Activated CD4-positive, alpha-beta T cell treated with anti-CD3 and anti-CD28 coated beads for 36 hours (primary cell): ENCODE measurements at places on chromosomes 3 and 15. TPM values are rescaled to one million over a fixed set of nuclear protein-coding genes. Genes with fewer than 3 reads are reported as not detected.

The SOX14 gene
- total RNA-seq: not detected

The GXYLT2 gene
- 0.07 TPM for total RNA-seq

The STRC gene
- total RNA-seq: 1.0 TPM

The UCN2 gene
- total RNA-seq: not detected

The LRTM1 gene
- not detected for total RNA-seq

The SMAD3 gene
- 40.8 TPM for total RNA-seq

The AP3B2 gene
- 0.59 TPM for total RNA-seq

The CCR1 gene
- 0.16 TPM for total RNA-seq

The UQCRC1 gene
- total RNA-seq: 231 TPM

The OR5K1 gene
- not detected for total RNA-seq

The GPR149 gene
- not detected for total RNA-seq

The ASB14 gene
- not detected for total RNA-seq

DNA sequence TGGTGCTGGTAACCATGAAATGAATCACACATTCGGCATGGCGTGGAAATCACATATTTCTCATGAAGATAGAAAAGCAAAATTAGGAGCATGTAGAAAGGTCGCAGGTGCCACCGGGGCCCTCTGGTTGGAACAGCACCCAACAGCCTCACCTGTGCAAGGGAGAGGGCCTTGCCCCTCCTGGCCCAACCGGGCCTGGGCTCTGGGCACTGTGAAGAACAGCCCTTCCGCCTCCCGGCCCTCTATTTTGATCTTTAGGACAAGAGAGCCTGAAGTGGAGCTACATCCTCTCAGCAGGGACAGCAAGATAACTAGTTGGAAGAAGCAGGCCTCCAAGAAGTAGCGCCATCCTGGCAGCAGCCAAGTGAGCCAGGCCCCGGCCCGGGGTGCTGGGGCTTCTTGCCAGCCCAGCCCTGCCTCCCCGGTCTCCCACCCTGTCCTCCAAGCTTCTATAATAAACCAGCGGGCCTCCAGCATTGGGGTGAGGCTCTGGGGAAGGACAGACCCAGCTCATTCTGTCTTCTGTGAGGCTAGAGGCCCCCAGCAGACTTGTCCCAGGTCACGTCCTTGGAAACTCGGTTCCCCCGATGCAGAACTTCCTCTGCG, 46.1 kb upstream of the FGD5 start:
- DNase-seq: no peak

GRCh38 chr3:183161552-183162336, 790 bp downstream of the LAMP3 start:
- peak; percentile 34 for DNase-seq

DNA sequence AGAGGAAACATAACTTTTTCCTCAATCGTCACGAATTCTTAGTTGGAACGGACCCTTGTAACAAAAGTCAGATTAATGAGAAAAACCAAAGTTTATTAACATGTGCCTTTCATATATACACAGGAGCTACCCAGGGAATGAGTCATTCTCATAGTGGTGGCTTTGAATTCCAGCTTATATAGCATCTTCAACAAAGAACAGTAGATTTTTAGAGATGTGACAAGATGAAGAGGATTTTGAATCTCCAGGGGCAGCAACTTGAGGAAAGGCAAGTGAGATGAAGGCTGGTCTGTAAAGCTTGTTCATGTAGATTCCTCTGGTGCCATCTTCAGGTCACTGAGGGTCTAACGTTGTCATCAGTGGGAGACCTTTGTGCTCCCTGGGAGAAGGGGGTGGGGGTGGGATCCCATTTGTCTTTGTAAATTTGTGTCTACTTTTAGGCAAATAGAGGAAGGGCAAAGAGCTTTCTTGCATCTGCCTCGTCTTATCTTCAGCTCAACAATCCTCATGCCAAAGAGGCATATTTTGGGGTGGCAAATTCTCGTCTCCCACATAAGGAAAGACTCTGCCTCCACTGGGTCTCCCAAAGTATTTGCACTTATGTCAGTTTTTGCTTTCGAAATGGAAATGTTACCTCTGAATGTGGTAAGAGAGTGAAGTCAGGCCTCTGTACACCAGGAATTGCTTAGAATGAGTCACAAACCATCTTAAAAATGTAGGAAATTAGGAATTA, 29.5 kb downstream of the CLEC3B start:
- DNase-seq: peak; percentile 34

GRCh38 chr3:25674670-25675069, 10.0 kb upstream of the TOP2B start:
- DNase-seq: no peak

- no peak for DNase-seq
Measured at GRCh38 chr15:78993931-78994530, 49.2 kb upstream of the CTSH start.

DNA sequence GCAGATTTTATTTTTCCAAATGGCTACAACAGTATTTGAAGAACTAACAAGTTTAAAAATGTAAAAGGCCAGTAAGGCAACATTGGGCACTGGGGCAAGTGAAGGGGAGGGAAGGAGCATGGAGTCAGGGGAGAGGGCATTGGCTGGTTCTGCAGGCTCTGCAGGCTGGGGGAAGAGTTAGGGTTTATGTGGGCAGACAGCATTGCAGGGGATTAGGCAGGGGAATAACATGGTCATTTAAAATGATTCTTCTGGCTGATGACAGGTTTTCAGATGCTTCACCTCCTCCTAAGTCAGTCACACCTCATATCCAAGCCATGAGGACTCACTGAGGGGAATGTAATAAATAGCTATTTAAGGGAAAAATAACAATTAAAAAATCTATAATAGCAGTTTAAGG, 52.6 kb downstream of the BTD start:
- no peak for DNase-seq

GRCh38 chr3:25292036-25292435, 136.0 kb upstream of the RARB start:
- no peak for DNase-seq

DNA sequence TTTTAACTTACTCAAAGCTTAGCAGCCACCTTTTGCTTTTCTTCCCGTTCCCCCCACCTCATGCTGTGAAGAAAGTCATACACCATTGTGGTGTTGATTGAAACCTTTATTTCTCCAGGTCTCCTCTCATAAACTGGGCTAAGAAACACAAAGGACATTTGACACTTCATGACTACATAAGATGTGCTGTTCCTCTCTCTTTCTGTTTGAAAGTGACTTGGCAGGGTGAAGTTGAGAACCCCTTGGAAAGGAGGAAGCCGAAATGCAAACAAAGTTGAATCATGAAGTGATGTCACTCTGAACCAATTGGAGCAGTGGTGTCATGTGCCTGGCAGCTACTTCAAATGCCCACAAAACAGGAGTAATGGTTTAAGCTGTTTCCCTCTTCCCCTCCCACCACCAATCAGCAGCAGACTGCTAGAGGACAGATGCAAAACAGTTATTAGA, 174.7 kb downstream of the IGF1R start:
- DNase-seq: peak; percentile 12

DNA sequence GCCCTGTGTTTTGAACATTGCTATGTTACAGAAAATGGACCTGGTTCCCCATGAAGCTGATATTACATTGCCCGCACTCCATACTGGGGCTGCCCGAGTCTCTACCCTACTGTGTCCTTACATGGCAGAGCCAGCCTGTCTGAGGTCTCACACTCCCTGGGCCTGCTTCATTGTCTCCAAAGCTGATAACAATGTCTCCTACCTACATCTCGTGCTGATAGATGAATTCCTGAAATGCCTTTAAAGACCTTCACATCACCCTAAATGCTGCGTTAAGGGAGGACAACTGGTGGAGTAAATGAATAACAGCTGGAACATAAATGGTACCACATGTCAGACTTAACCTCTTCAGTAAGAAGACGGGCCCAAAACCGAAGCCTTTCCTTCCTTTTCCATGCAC, 62.9 kb upstream of the PTX3 start:
- DNase-seq: no peak

- DNase-seq: peak; percentile 63
Measured at GRCh38 chr15:40878785-40879184, 4.8 kb upstream of the RHOV start.

- DNase-seq: no peak
Measured at GRCh38 chr3:195838714-195839113, 27.0 kb upstream of the MUC4 start.

- no peak for DNase-seq
Measured at GRCh38 chr3:119352863-119353527, 58.8 kb downstream of the ARHGAP31 start.

- peak; percentile 75 for DNase-seq
Measured at GRCh38 chr3:10753964-10754363, 62.1 kb upstream of the SLC6A11 start.

- DNase-seq: peak; percentile 83
Measured at GRCh38 chr3:196537319-196537984, 22.3 kb upstream of the SMCO1 start.

DNA sequence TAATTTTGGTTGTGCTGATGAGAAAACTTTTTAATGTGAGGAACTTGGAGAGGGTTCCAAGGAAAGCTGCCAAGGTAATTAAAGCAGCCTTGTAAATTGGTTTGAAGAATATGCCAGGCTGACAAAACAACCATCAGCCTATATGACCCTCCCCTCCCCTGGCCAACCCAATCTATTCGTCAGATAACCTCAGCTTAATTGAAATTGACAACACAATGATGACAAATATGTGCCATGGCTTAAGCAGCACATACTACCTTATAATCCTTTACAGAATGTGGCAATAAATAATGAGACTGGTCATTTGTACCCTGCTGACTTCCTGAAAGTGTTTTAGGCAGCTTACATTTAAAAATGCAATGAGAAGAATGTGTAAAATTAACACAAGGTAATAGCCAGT, 118.2 kb downstream of the EFHB start:
- DNase-seq: no peak

DNA sequence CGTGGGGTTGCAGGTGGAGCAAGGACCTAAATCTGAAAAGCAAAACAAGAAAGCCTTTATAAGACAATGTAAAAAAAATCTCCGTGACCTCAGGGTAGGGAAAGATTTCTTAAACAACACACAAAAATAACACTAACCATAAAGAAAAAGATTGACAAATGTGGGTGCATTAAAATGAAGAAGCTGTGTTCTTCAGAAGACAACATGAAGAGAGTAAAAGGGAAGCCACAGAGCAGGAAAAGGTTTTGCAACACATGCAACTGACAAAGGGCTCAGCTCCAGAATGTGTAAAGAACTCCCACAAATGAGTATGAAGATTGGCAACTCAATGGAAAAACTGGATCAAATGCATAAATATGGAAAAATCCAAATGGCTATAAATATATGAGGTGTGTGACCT, 74.2 kb downstream of the MAGEF1 start:
- DNase-seq: no peak

DNA sequence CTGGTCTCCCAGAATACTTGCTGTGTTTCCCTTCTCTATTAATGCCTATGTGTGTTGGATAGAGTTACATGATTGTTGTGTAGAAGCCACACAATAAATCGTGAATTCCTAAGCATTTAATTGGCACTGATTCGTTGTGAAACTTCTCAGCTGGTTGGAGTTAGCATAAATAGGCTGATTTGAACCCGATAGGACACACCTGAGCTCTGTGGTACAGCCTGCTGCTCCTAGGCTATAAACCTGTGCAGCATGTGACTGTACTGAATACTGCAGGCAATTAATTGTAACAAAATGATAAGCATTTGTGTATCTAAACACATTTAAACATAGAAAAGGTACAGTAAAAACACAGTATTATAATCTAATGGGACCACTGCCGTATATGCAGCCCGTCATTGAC, 4.9 kb downstream of the ACAD11 start:
- DNase-seq: no peak
